ENCODE measurements at places on chromosomes 11 and 22. TPM values are rescaled to one million over a fixed set of nuclear protein-coding genes. Genes with fewer than 3 reads are reported as not detected.
A peak's percentile ranks its signal among the peaks of the same experiment; 100 is the strongest.

DNA sequence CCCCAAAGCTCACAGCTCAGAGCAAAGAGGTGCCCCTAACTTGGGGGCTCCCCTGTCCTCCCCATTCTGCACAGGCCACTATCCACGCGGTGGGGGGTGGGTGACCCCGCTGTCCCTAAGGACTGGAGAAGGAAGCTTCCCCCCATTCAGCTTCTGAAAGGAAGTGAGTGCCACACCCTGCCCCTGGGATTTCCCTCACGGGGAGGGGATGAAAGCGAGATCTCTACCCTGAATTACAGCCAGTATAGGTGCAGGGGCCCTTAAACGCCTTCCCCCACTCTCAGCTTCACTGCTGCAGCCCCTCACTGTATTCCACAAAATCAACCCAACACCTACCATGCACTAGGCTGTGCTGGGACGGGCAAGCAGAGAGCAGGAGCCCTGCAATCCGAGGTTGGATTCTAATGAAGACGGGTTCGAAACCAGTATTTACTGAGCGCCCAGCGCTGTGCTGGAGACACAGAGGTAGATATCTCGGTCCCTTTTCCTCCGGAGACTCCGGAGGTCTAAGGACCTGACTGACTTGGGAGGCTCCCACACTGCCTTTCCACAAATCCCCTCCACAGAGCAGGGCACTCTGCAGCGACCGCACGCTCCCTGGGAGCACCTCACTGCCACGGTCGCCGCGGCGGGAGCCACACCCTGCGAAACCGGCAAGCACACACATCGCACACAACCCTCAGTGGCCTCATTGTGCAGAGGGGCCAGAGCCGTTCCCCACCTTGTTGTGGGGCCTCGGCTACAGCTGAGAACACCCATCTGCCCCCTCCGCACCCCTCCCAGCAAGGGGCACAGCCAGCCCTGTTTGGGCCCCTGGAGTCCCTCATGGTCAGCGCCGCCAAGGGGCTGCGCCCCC, 1.8 kb downstream of the AHNAK start:
- no peaks in the 10 kb centered on the region for H3K27me3 ChIP-seq
- peaks cover 54% of the 10 kb centered on the region for H3K4me1 ChIP-seq
- H3K36me3 ChIP-seq, result no peaks in the 10 kb centered on the region
- peak overlapping the region; percentile 81 for H3K27ac ChIP-seq
- H3K4me3 ChIP-seq, result peak overlapping the region; percentile 66

GRCh38 chr11:33645686-33646085, 54.9 kb downstream of the C11orf91 start:
- H3K27me3 ChIP-seq, result peaks cover 5% of the 10 kb centered on the region
- no peak overlapping the region for H3K4me3 ChIP-seq
- no peaks in the 10 kb centered on the region for H3K36me3 ChIP-seq
- DNase-seq, result no peak

The RFPL2 gene
- not detected for total RNA-seq

The GSTP1 gene
- 1,270 TPM for total RNA-seq

DNA sequence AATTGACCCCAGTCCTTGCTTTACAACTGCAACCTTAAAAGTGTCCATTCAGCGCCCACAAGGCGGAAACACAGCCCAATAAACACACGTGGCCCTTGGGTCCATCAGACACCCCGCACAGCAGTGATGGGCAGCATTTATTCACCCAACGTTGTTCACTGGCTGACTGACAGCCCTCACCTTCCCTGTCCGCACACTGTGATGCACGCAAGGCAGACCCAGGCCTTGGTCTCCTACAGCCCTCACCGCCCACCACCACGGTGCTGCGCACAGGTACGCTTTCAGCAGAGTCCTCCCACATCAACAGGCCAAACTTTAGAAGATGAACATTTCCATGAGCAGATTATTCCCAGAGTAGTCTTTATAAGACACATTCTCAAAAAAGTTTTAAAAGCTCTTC, 20.7 kb upstream of the PHLDA2 start:
- H3K4me3 ChIP-seq, result no peak overlapping the region
- peaks cover 64% of the 10 kb centered on the region for H3K36me3 ChIP-seq

The TSGA10IP gene
- total RNA-seq, result not detected

- no peak overlapping the region for H3K27ac ChIP-seq
- H3K4me1 ChIP-seq, result peaks cover 7% of the 10 kb centered on the region
- no peak overlapping the region for H3K4me3 ChIP-seq
- no peaks in the 10 kb centered on the region for H3K27me3 ChIP-seq
These were observed 8.5 kb upstream of the ACR start for GRCh38 chr22:50729391-50730012.

GRCh38 chr11:47518212-47518964, 34.5 kb downstream of the CELF1 start:
- H3K27ac ChIP-seq, result peak overlapping the region; percentile 3
- H3K27me3 ChIP-seq, result no peaks in the 10 kb centered on the region
- H3K4me1 ChIP-seq, result peaks cover 43% of the 10 kb centered on the region
- no peaks in the 10 kb centered on the region for H3K36me3 ChIP-seq
- H3K4me3 ChIP-seq, result no peak overlapping the region
- DNase-seq, result no peak

The MMP7 gene
- 0.34 TPM for total RNA-seq

- H3K27me3 ChIP-seq, result peaks cover 4% of the 10 kb centered on the region
- no peaks in the 10 kb centered on the region for H3K36me3 ChIP-seq
- H3K27ac ChIP-seq, result no peak overlapping the region
- H3K4me1 ChIP-seq, result peaks cover 5% of the 10 kb centered on the region
- no peak for DNase-seq
- H3K4me3 ChIP-seq, result no peak overlapping the region
These were observed 1.3 kb downstream of the STX3 start for GRCh38 chr11:59756558-59756840.

The OR6T1 gene
- total RNA-seq, result not detected

- DNase-seq, result peak; percentile 27
- no peak overlapping the region for H3K27ac ChIP-seq
- H3K4me3 ChIP-seq, result no peak overlapping the region
- H3K4me1 ChIP-seq, result no peaks in the 10 kb centered on the region
- H3K36me3 ChIP-seq, result no peaks in the 10 kb centered on the region
These were observed 36.1 kb downstream of the NEU3 start for GRCh38 chr11:75024764-75025211.

The MAPK11 gene
- total RNA-seq, result 5.4 TPM

The CLMP gene
- total RNA-seq, result 45.9 TPM
